ENCODE measurements at places on chromosomes 2 and 18.

DNA sequence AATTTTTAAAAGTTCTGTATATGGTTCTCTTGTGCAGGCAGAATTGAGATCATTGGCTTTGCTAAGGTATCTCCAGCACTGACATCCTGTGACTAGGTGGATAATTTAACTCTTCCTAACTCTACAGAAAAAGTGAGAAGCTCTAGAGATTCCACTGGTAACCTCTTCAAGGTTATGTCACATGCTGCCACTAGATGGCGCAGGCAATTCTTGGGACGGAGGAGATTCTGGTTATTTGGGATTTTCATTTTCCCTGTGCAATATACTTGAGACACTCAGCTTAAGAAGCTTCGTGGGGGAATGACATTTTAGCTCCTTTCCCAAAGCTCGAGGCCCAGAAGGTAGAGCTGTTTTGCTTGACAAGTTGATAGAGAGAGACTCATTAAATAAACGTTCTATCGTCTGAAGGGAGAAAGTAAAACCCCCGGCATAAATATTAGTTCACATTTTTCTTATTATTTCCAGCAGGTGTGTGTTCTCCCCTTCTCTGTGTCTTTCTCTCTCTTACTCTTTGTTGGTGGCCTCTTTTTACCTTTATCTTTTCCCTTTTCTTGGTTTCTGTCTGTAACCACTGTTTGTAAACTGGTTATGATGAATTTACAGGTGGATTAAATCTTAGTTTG lies 26.6 kb upstream of the LANCL1 start:
- peak; percentile 45 for DNase-seq

GRCh38 chr2:160044728-160045127 lies 17.7 kb downstream of the PLA2R1 start:
- DNase-seq: no peak

DNA sequence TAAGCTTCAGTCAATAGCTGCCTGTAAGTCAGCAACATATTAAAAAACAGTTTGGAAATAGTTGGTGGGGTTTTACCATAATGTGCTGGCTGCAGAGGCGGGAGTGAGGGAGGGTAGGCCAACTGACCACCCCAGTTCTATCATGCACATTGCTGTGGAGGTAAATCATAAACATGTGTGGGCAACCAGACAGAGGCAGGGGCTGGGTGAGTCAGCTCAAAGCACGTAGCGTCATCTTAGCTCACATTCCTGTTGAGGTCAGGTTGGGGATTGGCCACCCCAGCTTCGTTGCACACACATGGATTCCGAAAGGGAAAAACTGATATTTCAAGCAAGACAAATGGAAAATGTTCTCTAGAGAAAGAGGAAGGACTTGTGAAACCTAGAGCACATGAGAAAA lies 19.5 kb downstream of the GPR45 start:
- DNase-seq: no peak

- no peak for DNase-seq
Measured at GRCh38 chr2:237261327-237261726, 152.6 kb downstream of the COL6A3 start.

- DNase-seq: no peak
Measured at GRCh38 chr18:2410688-2411087, 160.6 kb downstream of the METTL4 start.

DNA sequence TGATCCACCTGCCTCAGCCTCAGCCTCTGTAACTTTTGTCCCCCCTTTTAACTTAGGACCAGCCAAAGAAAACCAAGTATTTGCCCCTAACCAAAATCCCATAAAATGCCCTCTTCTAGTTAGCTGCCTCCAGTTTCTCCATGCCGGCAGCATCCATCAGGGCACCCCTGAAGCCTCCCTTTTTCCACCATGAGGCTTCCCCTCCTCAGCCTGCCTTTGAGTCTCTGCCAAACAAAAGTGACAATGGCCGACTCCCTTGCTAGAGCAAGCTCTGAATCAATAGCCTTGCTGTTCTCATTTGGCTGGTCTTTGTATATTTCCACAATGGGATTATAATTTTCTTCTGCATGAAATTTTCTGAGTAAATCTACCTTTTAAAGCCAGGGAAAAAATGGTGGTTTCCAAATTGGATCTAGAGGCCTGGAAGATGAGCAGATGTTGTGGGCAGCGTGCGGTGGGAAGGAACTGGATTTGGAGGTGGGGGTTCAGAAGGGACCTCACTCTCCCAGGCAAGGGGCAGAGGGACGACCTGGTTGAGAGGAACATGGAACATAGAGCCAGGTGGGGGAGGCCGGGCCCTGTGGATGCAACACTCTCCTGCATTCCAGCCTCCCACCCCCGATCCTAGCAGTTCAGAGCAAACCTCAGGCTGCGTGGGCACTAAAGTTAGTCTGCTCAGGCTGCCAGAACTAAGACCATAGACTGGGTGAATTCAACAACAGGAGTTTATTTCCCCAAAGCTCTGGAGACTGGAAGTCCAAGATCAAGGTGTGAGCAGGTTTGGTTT lies 80.6 kb downstream of the HS6ST1 start:
- DNase-seq: no peak

- no peak for DNase-seq
Measured at GRCh38 chr2:83665154-83665553, 793.9 kb downstream of the SUCLG1 start.

GRCh38 chr2:72145658-72146329 lies 1.9 kb downstream of the CYP26B1 start:
- DNase-seq: peak; percentile 34

DNA sequence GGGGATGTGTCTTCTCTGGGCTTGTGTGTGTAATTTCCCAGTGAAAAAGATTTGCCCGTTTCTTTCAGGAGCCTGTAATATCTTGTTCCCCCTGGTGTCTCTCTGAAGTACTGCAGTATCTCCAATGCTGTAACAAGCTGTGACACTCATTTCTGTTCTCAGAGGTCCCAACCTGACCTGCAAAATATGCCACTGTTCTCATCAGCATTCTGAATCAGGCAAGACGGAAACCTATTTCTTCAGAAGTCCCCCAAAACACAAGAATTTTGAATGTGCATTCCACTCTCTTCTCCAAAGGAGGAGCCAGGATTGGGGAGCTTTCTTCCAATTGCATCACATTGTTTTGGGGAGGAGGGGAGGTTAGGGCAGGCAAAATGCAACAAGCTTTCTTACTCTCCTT lies 77.0 kb upstream of the CNGA3 start:
- DNase-seq: peak; percentile 51
